Hematopoietic multipotent progenitor cell (in vitro differentiated cells): ENCODE measurements at places on chromosomes 12 and 14.
A peak's percentile ranks its signal among the peaks of the same experiment; 100 is the strongest.

- no peak for DNase-seq
Measured at GRCh38 chr14:68807148-68807600, 14.3 kb upstream of the ZFP36L1 start.

- no peak for DNase-seq
Measured at GRCh38 chr12:52013626-52014310, 7.0 kb downstream of the TAMALIN start.

GRCh38 chr12:118682656-118683055 is 298.7 kb upstream of the SRRM4 start:
- no peak for DNase-seq

DNA sequence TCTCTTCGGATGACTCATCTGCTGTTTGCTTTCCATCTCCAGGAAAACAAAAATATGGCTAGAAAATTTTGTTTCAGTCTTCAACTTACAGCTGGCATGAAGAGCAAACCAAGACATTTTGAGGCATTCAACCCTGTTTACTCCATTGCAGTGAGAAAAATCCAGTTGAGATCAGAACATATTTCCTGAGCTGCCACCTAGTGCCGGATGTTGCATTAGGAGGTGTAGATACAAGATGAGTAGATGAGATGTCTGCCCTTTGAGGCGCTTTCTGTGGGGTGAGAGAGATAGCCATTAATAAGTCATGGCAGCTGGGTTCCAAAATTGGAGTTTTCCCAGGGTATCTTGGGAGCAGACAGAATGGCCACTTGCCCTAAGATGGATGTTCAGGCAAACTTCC is 171.1 kb downstream of the PRKCH start:
- DNase-seq, result no peak

- DNase-seq, result no peak
Measured at GRCh38 chr14:99519931-99520421, 38.8 kb downstream of the CCNK start.

DNA sequence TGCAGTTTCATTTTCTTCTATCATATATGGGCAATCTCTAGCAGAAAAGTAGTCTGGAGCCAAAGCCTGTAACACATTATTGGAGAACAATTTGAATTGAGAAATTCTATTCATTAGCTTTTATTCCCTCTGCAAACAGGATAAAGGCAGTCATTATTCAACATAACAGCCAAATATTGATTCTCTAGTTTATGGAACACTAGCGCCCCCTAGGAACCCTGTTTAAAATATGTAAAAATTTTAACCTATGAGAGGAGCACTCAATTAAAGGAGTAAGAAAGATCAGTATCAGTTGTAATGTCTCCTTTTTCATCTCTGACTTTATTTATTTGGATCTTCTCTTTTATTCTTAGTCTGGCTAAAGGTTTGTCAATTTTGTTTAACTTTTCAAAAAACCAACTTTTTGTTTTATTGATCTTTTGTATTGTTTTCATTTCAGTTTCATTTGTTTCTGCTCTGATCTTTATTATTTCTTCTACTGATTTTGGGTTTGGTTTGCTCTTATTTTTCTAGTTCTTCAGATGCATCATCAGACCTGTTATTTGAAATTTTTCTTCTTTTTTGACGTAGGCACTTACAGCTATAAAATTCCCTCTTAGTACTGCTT is 4.8 kb upstream of the LMNTD1 start:
- peak; percentile 9 for DNase-seq

DNA sequence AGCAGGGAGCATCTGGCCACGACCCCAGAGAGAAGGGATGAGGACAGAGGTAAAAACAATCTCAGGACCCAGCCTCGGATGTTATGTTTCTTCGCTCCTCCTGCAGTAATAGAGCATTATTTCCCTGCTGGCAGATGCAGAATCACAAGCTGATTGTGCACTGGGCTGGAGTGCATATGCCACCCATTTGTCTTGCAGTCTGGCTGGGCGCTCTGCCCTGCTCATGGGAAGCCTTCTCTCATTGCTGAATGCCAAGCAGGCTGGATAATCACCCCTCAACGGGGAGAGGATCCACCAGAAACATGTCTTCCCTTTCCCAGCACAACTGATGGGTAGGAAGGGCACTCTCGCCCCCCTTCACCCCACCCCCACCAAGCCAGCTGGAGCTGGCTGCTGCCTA is 8.5 kb upstream of the VASH1 start:
- DNase-seq, result no peak

DNA sequence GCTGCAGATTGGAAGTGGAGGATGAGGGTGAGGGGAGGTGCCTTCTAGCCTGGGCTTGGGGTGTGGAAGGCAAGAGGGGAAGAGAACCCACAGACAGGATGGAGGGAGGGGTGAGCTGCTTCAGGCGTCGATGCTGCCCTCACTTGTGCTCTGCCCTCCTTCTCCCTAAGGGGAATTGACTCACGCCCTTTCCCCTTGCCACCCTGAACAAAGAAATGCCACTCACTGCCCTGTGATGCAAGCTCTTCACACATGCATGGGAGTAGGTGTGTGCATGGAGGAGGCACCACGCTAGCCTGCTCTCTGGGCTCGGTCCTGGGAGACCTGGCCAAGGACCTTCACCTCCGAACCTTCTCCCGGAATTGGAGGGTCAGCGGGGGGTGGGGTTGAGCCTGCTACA is 35.7 kb upstream of the PRMT8 start:
- DNase-seq, result no peak

- DNase-seq, result no peak
Measured at GRCh38 chr12:47797441-47797840, 22.3 kb downstream of the HDAC7 start.

DNA sequence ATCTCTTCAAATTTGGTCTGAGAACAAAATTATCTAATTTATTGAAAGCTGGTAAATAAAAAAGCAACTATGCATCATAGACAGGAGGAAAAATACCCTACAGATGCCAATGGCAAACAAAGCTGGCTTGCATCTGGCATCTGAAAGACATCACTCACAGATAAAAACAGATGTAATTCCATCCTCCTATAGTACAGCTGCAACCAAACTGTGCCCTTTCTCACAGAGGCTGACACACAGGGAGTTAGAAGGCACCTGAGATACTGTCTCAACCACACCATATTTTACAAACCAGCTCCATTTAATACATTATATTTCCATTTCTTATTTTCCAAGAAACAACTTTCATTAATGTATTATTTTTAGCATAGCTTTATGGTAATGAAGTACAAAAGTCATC is 39.4 kb downstream of the DUSP16 start:
- DNase-seq, result no peak

- DNase-seq, result no peak
Measured at GRCh38 chr12:104748790-104749189, 209.3 kb downstream of the SLC41A2 start.

DNA sequence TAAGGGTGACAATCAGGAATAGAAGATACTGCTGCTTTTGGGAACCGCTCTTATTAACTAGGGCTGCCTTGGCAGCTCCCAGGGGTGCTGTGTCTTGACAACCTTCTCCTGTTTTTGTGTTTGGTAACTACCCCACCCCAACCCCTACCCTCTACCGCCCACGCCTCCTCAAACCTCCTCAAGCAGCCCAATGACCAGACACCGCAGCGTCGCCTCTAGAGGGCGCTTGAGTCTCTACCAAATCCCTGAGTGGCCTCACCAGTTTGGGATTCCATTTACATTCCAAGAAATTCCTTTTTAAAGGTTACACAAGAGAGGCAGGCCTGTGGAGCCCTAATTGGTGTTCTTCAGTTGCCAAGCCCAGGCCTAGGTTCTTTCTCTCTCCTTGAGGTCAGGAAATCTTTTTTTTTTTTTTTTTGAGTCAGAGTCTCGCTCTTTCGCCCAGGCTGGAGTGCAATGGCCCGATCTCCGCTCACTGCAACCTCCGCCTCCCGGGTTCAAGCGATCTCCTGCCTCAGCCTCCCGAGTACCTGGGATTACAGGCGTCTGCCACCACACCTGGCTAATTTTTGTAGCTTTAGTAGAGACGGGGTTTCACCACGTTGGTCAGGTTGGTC is 72.4 kb upstream of the USP44 start:
- no peak for DNase-seq

DNA sequence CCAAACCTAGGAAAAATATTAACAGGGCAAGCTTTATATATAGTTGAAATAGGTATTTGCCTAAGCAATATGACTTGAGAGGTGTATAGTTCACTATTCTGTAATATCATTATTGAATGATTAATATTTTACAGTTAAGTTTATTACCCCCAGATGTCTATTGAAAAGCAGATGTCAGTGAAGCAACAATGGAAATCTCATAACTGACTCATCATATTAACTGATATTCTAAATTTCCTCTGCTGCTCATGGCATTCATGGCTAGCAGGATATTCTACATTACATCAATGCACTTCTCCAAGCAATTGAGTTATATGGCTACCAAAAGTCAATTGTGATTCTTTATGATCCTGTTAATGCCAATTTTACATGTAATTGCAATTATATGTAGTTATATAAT is 9.7 kb upstream of the MAGOHB start:
- DNase-seq, result no peak

DNA sequence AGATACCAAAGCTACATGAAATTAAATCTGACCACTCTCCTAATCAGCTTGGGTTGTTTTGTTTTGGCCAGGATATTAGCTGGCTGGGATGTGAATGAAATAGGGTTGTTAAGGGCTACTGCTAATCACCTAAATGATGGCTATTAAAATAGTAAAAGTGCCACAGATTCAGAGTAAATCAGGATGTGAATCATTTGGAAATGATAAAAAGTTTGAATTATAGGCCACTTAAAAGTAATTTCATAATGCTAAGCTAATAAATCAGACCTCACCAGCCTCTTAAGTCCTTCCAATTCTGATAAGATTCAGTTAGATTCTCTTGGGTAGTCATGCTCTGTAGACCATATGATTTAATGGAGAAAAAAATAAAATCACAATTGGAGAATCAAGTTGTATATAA is 12.0 kb downstream of the HELB start:
- DNase-seq, result no peak

DNA sequence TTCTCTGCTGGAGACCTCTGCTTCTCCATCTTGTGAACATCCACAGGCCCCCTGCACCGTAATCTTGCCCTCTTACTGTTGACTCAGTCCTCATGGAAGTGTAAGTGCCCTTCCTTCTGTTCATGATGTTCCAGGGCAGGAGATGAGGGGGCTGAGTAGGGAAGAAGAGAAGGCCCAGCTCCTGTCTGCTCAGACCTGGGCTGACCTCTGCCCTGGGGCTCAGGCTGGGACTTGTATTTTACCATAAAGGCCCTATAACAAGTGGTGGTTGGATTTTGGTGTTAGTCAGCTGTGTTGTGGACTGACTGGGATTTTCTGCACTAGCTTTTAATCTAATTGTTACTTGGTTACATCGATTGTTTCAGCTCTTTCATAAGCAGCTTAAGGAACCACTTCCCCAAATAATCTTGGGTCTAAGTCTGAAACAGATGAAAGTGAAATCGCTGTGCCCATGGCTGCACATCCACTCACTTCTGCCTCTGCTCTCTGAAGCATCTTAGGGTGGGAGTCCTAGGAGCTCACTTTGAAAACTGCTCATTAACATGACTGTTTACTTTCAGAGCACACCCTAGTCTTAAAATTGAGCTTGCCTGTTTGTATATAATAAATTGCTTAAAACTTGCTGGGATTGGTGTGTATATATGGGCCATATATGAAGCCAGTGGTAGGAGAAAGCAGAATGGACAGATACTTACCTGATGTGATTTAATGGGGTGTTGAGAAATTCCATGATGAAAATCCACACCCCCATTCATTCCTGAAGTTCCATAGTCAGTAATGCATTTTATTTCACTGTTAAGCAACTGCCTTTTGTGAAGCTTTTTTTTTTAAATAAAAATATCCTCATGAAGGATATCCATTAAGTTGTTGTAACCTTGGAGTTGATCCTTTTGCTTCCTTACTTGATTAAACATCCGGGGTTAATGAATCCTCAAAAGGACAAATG is 17.7 kb downstream of the C12orf71 start:
- DNase-seq, result no peak

GRCh38 chr12:121713257-121713777 is 765 bp downstream of the TMEM120B start:
- DNase-seq, result no peak

DNA sequence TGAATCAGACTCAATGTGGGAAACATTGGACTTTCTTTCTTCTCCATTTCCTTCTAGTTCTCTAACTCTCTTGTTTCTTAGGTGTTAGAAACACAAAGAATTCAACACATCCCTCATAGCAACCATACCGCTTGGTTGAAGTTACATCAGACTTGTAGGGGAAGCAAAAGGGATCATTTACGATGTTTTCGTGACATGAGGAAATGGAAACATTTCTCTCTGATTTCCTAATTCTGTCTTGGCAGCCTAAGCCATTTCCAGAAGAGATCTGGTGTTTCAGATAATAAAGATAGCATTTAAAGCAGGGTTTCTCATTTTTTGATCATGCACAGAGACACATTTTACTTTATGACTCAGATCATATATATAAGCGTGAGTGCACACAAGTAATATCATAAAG is 202.0 kb downstream of the TMEM132C start:
- DNase-seq, result no peak

GRCh38 chr12:52564582-52564981 is 9.1 kb downstream of the KRT74 start:
- no peak for DNase-seq

GRCh38 chr12:57852620-57853500 is 6.3 kb upstream of the CTDSP2 start:
- no peak for DNase-seq

DNA sequence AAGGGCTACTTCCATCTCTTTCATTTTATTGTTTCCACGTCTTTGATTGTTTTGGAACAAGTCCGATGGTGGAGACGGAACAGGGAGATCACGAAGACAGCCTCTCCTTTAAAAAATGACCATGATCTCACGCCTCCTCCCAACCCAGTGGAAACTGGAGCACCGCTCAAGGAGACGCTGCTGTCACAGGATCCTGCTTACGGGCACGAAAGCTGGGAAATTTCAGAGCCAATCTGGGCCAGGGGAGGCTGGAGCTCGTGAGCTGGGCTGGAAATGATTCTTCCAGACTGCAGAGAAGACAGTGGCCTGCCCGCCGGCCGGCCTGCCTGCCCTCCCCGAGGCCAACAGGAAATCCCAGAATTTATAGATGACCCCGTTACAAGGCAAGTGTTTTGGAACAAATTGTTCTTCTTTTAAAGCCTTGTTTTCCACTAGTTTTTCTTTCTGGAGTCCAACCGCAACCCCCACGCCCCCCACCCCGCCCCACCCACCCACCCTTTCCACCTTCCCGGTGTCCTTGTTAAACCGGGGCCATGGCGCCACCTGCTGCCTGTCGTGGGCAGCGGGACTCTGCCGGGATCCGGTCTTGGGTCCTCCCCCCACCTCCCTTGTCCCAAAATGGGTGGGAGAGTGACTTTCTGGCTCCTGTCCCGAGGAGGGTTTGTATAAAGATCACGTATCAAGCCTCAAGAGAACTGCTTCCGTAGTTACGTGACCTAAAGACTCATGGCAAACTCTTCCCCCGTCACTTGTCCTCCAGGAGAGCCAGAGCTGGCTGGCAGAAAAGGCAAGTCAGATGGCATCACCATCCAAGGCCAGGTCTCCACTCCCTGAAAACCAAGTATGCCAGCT is 40.3 kb downstream of the MAP1LC3B2 start:
- peak; percentile 74 for DNase-seq

GRCh38 chr12:67442347-67442841 is 173.2 kb downstream of the CAND1 start:
- DNase-seq, result no peak
